Stimulated activated CD8-positive, alpha-beta memory T cell treated with anti-CD3 and anti-CD28 coated beads, Interleukin-4, amount 100 ng/mL, for 4 hours (primary cell): ENCODE measurements at places on chromosomes 2 and 18.

DNA sequence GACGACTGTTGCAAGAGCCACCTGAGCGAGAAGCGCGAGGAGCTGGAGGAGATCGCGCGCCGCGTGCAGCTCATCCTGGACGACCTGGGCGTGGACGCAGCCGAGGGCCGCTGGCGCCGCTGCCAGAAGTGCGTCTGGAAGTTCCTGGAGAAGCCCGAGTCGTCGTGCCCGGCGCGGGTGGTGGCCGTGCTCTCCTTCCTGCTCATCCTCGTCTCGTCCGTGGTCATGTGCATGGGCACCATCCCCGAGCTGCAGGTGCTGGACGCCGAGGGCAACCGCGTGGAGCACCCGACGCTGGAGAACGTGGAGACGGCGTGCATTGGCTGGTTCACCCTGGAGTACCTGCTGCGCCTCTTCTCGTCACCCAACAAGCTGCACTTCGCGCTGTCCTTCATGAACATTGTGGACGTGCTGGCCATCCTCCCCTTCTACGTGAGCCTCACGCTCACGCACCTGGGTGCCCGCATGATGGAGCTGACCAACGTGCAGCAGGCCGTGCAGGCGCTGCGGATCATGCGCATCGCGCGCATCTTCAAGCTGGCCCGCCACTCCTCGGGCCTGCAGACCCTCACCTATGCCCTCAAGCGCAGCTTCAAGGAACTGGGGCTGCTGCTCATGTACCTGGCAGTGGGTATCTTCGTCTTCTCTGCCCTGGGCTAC, 1.2 kb downstream of the KCNF1 start:
- no peak for DNase-seq

- no peak for DNase-seq
Measured at GRCh38 chr18:9366126-9366714, 31.6 kb downstream of the TWSG1 start.

- no peak for DNase-seq
Measured at GRCh38 chr18:616380-616995, 19.7 kb downstream of the CLUL1 start.

- no peak for DNase-seq
Measured at GRCh38 chr2:11122380-11122779, 32.9 kb upstream of the SLC66A3 start.

DNA sequence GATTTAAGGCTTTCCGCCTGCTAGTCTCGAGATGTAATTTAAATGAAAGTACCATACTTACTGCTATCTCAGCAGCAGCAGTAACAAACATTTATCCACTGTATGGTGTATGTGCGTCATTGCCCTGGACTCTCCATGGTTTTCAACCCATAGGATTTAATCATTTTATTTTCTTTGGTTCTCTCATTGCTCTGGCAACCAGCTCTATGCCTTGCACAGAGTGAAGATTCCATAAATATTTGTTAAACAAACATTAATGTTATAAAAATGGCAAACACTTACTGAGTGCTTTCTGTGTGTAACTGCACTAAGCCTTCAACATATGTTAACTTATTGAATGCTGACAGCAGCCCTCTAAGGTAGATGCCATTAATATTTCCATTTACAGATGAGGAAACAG, 1.3 kb upstream of the LMAN1 start:
- DNase-seq = no peak

DNA sequence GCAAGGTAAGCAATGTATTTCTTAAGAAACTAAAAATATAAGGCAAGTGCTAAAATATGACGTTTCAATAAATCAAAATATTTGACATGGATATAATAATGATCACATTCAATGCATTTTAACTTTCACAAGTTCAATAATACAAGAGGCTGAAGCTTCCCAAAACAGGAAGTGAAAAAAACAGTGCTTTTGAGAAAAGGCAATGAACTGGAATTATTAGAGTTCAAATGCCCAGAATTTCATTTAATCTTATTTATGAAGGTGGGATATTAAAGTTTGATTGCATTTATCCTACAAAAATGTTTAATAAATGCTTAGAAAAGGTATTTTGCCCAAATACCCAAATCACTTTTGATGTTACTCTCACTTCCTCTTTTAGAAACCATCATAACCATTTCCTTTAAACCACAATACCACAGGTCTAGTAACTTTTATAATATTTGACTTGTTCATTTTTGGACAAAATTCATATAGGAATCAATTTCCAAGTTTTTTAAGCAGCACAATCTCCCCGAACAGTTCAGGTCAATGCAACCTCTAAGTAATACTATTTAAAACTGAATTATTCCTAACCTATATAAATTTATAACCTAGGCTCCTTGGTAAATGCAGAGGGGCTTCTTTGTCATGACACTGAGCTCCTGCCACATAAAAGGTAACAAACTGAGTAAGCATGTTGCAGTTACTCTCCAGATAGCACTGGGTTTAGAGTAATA, 2.1 kb downstream of the NCKAP1 start:
- DNase-seq = no peak

DNA sequence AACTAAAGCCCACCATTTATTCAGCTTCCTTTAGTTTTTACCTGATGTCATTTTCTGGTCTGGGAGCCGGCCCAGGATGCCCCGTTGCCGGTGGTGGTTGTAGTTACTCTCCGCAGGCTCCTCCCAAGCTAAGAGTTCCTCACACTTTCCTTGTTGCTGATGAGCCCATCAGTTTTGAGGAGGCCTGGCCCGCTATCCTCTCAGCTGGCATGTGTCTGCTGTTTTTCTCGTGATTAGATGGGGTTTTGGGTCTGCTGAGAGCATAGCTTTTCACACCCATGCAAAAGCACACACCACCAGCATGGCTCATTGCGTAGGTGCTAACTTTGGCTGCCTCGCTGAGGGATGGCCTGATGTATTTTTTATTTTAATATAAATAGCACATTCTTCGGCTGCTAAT, 72.1 kb downstream of the PSMG2 start:
- no peak for DNase-seq

GRCh38 chr2:42345986-42346385, 15.0 kb downstream of the COX7A2L start:
- DNase-seq = no peak

DNA sequence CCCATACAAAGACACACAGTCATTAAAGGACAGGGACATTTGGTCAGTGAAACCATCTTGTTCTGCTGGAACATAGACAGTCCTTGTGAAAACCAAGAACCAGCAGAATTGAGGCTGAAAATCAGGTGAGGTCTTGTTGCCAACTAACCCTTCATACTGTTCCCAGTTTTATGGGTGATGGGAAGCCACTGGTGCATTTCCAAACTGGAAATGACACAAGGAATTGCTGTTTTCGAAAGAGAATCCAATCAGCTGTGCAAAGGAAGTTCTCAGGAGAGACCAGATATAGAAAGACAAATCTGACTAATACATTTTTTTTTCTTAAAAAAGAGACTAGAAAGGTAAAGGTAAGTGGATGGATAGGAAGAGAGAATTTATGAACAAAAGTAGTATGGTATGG, 948.2 kb downstream of the TSN start:
- DNase-seq = no peak

GRCh38 chr18:21330122-21330701, 88.2 kb downstream of the GREB1L start:
- no peak for DNase-seq
